ENCODE measurements at places on chromosomes 3 and 15. TPM values are rescaled to one million over a fixed set of nuclear protein-coding genes. Genes with fewer than 3 reads are reported as not detected.

DNA sequence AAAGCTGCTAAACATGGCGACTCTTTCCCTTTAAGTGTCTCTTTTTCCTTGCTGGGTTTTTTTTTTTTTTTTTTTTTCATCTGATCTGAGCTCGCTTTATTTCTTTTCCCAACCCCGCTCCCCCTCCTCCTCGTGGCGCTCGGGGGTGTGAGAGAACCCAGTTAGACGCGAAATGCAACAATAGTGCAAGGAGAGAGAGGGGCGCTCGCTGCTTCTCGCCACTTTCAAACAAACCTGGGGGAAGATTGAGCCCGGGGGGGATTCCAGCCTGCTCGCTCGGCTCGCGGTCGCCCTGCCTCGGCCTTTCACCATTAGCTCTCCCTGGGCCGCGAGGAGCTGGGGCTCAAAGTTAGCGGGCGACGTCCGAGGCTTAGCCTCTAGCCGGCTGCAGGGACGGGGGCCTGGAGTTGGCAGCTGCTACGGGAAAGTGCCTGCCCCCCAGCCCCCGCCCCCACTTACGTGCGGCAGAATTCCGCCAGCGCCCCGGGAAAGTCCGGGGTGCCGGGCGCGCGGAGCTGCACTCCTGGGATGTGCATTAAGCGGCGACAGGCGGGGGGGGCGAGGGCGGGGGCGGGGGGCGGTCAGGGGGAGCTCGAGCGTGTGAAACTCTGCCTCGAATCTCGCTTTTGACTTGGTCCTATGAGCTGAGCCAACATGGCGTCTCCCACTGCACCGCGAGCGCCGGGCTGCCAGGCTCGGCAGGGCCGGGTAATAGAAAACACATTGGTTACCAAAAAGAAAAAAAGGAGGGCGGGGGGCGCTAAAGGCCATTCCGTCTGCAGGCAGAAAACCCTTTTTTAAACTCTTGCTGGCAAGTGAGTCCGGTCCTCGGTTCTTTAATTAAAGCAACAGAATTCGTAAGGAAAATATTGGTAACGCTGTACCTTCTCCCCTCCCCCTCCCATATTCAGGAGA is 10.4 kb downstream of the NR2F2 start:
- DNase-seq: no peak
- H3K4me3 ChIP-seq: peak overlapping the region; percentile 99
- H3K27ac ChIP-seq: peak overlapping the region; percentile 96
- H3K4me1 ChIP-seq: peaks cover 45% of the 10 kb centered on the region
- H3K27me3 ChIP-seq: no peaks in the 10 kb centered on the region
- peaks cover 81% of the 10 kb centered on the region for H3K36me3 ChIP-seq

Gene SLC28A1
- total RNA-seq: not detected

DNA sequence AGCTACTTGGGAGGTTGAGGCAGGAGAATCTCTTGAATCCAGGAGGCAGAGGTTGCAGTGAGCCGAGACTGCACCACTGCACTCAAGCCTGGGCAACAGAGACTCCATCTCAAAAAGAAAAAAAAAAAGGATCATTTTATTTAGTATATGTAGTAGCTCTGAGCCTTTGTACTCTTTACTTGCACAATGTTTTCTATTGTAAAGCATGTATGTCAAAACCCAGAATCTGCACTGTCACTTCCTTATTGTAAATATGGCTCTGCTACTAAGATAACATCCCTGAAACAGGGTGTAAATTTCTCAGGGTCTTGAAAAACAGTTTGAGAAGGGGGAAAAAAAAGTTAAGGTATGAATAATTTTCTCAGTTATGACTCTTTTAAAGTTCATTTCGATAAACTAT is 35.1 kb downstream of the SLMAP start:
- H3K27ac ChIP-seq: no peak overlapping the region
- H3K36me3 ChIP-seq: no peaks in the 10 kb centered on the region
- H3K4me1 ChIP-seq: peaks cover 15% of the 10 kb centered on the region
- no peaks in the 10 kb centered on the region for H3K27me3 ChIP-seq

GRCh38 chr3:163538387-163538786 is 1539.9 kb downstream of the SI start:
- H3K27me3 ChIP-seq: no peaks in the 10 kb centered on the region
- no peak for DNase-seq
- no peaks in the 10 kb centered on the region for H3K36me3 ChIP-seq
- no peak overlapping the region for H3K4me3 ChIP-seq

- no peak overlapping the region for H3K4me3 ChIP-seq
- H3K4me1 ChIP-seq: peaks cover 50% of the 10 kb centered on the region
- no peak overlapping the region for H3K27ac ChIP-seq
- no peak for DNase-seq
- no peaks in the 10 kb centered on the region for H3K36me3 ChIP-seq
- H3K27me3 ChIP-seq: no peaks in the 10 kb centered on the region
Observed at GRCh38 chr3:71372911-71373637, 210.5 kb downstream of the FOXP1 start.

DNA sequence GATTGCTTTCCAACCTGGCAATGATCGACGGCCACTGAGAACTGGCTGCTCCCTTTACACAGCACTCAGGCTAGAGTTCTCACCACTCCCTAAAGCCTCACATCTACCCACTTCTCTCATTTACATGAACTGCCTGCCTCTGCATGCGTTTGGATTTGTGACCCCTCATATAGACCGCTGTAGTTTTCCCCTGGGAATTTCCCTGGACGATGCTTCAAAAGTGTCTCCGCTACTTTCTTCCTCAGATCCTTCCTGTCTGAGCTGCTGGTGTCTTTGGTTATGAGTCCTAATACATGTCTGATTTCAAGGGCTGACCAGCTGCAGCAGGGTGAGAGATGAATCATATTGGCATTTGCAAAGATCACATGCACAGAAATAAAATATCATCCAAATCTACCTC is 116.7 kb upstream of the ETV5 start:
- no peak for DNase-seq
- H3K27me3 ChIP-seq: peaks cover 55% of the 10 kb centered on the region
- no peak overlapping the region for H3K4me3 ChIP-seq
- H3K27ac ChIP-seq: no peak overlapping the region

DNA sequence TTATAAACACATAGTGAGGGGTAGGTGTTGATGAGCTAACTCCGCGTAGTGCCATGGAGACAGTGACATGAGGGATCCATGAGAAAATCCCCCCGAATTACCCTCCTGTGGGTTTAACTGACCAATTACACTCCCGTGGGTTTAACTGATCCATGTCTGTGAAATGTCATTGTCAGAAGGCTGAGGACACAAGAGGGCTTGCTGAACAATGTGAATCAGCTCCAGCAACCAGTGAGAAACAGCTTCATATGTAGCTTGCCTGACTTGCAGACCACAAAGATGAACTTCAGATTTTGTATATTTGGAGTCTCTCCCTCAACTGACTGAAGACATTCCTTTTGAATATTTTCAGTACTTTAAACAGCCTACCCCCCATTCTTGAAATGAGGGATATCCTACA is 144.9 kb downstream of the FBN1 start:
- H3K4me3 ChIP-seq: no peak overlapping the region
- peaks cover 13% of the 10 kb centered on the region for H3K4me1 ChIP-seq
- no peak for DNase-seq

GRCh38 chr15:64560501-64560900 is 100.1 kb downstream of the ZNF609 start:
- H3K4me1 ChIP-seq: peaks cover 9% of the 10 kb centered on the region
- H3K27me3 ChIP-seq: no peaks in the 10 kb centered on the region
- H3K36me3 ChIP-seq: peaks cover 5% of the 10 kb centered on the region
- no peak for DNase-seq

- DNase-seq: no peak
- no peak overlapping the region for H3K4me3 ChIP-seq
- no peak overlapping the region for H3K27ac ChIP-seq
- H3K36me3 ChIP-seq: no peaks in the 10 kb centered on the region
- no peaks in the 10 kb centered on the region for H3K27me3 ChIP-seq
- no peaks in the 10 kb centered on the region for H3K4me1 ChIP-seq
Observed at GRCh38 chr3:97245201-97245910, 431.0 kb downstream of the EPHA6 start.

Gene CHRFAM7A
- total RNA-seq: 3.4 TPM

- DNase-seq: no peak
- H3K4me1 ChIP-seq: no peaks in the 10 kb centered on the region
- no peaks in the 10 kb centered on the region for H3K27me3 ChIP-seq
- H3K27ac ChIP-seq: no peak overlapping the region
Observed at GRCh38 chr3:15903164-15903563, 105.4 kb upstream of the ANKRD28 start.

DNA sequence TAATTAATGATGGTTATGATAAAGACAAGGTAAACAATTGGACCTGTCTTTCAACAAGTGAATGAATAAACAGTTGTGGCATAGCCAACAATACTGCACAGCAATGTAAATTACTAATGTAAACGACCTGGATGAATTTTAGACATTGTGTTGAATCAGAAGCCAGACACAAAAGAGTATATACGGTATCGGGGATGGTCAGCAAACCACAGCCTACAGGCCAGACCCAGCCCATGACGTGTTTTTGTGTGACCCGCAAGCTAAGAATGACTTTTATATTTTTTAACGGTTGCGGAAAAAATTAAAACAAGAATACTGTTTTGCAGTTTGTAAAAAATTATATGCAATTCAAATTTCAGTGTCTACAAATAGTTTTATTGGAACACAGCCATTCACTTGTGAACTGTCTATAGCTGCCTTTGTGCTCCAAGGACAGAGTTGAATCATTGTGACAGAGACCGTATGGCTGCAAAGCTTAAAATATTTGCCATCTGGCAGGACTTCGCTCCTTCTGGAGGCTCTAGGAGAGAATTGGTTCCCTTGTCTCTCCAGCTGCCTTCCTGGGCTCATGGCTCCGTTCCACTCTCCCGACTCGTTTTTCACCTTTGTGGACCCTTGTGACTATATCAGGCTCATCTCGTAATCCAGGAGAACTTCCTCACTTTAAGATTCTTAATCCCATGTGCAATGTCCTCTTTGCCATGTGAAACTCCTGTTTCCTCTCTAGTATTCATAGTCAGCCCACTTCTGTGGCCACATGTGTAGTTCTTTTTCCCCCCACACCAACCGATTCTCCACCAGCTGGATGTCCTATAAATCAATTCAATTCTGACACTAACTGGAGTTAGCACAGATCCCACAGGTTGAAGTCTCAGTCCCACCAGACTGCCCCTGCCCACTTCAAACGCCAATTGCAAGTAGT is 72.7 kb downstream of the CMTM8 start:
- no peaks in the 10 kb centered on the region for H3K27me3 ChIP-seq
- H3K36me3 ChIP-seq: no peaks in the 10 kb centered on the region
- no peak overlapping the region for H3K4me3 ChIP-seq
- peaks cover 15% of the 10 kb centered on the region for H3K4me1 ChIP-seq
- DNase-seq: no peak
- no peak overlapping the region for H3K27ac ChIP-seq

GRCh38 chr3:39291903-39292329 is 12.1 kb upstream of the CX3CR1 start:
- H3K4me1 ChIP-seq: peaks cover 5% of the 10 kb centered on the region
- peak; percentile 89 for DNase-seq
- no peak overlapping the region for H3K4me3 ChIP-seq
- H3K27ac ChIP-seq: no peak overlapping the region
- H3K27me3 ChIP-seq: no peaks in the 10 kb centered on the region

DNA sequence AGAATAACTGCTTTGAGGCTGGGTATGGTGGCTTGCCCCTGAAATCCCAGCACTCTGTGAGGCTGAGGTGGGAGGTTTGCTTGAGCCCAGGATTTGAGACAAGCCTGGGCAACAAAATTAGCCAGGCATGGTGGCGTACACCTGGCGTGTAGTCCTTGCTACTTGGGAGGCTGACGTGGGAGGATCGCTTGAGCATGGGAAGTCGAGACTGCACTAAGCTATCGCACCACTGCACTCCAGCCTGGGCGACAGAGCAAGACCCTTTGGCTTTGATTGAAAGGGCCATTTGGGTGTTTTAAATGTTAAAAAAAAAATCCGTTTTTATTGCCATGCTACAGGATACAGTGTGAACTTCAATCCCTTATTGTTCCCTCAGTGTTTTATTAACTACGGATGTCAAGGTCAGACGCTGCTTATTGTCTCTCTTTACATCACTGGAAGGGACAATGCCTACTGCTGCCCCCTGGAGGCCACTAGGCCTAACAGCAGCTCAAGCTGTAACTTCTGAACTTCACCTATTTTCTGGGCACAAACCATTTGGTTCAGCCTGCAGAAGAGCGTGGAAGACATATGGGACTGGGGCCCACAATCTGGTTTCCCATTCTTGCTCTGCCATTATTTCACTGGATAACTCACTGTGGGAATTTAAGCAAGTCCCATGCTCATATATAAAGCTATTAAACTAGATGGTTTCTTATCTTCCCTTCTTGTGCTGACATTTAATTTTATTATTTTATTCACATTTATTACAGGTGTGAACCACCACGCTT is 15.3 kb upstream of the IREB2 start:
- no peak overlapping the region for H3K4me3 ChIP-seq
- peaks cover 27% of the 10 kb centered on the region for H3K27me3 ChIP-seq
- no peak for DNase-seq
- H3K4me1 ChIP-seq: peaks cover 7% of the 10 kb centered on the region
- no peaks in the 10 kb centered on the region for H3K36me3 ChIP-seq

DNA sequence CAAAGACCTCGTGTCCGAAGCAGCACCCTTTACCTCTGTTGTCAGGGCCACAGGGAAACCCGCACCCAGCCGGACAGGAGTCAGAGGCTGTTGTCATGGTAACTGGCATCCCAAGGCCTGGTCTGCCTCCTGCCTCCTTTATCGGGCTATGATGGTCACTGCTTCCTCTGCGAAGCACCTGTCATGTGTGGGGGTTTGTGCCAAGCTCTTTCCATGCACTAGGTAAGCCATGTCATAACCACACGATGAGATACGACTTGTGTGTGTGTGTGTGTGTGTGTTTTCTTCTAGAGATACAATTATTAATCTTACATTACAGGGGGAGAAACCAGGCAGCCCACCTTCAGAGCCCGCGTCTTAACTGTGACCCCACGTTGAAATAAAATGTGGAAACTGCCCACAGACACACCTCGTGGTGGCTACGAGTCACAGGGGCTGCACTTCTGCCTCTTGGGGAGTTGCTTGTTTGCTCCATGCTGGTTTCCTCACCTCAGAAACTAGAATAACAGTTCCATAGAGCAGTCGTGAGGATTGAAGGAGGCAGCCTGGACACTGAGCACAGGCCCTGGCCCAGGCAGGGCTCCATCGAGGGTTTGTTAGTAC is 18.0 kb downstream of the ZDHHC19 start:
- H3K4me1 ChIP-seq: peaks cover 7% of the 10 kb centered on the region
- DNase-seq: no peak
- H3K4me3 ChIP-seq: no peak overlapping the region

Measured in osteocyte (in vitro differentiated cells).